Large intestine (tissue), 12 donors: ENCODE measurements at places on chromosomes 7 and 10. TPM values are rescaled to one million over a fixed set of nuclear protein-coding genes. Genes with fewer than 3 reads are reported as not detected.

- DNase-seq: no peak
Observed at GRCh38 chr7:69060516-69060915, 537.8 kb upstream of the AUTS2 start.

DNA sequence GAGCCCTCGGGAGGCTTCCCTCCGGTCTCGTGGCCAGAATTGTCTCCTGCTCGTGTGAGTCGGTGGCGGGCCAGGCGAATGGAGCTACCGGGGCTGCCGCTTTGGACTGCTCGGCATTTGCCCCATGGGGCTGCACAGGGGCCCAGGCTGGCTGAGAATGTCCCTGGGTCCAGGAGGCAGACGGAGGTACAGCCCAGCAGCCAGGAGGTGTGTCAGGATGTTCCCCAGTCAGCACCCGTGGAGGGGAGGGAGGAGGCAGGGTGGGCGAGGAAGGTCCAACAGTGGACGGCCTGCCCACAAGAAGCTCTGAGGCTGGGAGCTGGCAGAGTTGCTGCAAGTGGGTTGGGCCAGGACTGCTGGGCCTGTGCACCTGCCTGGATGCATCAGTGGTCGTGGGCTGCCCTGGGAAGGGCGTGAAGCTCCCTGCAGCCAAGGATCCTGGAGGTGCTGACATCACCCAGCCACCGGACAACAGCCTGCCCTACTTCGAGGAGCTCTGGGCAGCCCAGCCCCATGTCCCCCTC, 46.4 kb downstream of the PDGFA start:
- no peak for DNase-seq

- peak; percentile 60 for DNase-seq
Observed at GRCh38 chr10:5234106-5234860, 37.6 kb downstream of the AKR1C4 start.

DNA sequence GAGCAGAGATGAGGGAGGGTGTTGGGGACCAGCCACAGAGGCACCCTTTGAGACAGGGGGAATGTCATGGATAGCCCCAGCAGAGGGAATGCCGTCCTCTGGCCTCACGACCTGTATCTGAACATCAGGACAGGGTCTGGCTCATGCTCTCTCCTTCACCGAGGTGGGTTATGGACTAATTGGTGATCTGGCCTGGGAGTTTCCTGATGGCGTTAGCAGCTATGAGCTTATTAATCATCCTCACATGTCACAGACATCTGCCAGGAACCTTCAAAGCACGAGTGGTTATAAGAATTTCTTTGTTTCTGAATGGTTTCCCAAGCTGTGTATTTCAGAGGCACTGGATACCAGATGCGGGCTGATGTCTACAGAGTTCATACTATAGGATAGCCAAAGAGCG, 6.9 kb downstream of the CPA4 start:
- no peak for DNase-seq

- no peak for DNase-seq
Observed at GRCh38 chr7:101624246-101625001, 4.7 kb downstream of the MYL10 start.

- DNase-seq: no peak
Observed at GRCh38 chr7:133551466-133551865, 298.6 kb downstream of the EXOC4 start.

- DNase-seq: no peak
Observed at GRCh38 chr10:86007171-86007570, 359.4 kb downstream of the GRID1 start.

DNA sequence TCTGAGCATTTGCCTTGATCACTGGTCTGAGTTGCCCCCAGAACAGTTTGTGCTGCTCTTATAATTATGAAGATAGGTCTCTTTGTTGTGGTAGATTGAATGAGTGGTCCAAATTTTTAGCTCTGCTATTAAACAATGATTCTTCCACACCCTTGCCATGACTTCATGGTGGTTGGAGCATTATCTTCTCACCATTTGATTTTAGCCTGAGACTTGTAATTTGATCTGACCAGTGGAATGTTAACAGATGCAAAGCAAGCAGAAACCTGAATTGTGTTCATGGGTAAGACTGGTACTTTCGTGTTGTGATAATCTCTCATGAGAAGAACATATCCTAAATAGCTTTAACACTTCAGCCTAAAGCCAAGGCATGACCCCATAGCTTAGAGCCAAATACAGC, 139.1 kb downstream of the TFPI2 start:
- DNase-seq: no peak

GRCh38 chr7:127091620-127092019, 161.1 kb downstream of the GRM8 start:
- DNase-seq: no peak

GRCh38 chr10:69801434-69802315, at the start of gene COL13A1:
TSS of gene COL13A1 (plus strand) at chr10:69801906. CDS start at chr10:69802424, 518 bp downstream.
- peak; percentile 44 for DNase-seq

DNA sequence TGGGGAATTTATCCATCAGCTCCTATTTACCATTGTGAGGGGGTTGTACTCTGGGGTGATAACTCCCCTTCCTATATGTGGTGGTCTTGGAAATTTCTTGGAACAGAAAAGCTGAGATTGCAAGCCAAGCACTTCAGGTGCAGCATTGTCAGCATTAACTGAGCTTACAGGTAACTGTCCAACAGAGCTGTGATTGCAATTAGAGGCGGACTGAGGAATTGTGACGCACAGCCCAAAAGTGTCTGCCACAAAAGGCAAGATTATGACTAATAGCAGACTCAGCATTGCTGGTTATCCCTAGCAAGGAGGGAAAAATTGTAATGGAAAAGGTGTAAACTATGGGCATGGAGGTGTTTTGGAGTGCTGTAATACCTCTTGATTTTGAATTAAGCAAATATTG, 126.1 kb upstream of the AGR3 start:
- DNase-seq: no peak

Gene SLC26A4
- polyA plus RNA-seq: 0.28 TPM

Gene WDR86
- 12.0 TPM for polyA plus RNA-seq

Gene HOXA13
- not detected for polyA plus RNA-seq
